ENCODE measurements at places on chromosomes 16 and 17.

DNA sequence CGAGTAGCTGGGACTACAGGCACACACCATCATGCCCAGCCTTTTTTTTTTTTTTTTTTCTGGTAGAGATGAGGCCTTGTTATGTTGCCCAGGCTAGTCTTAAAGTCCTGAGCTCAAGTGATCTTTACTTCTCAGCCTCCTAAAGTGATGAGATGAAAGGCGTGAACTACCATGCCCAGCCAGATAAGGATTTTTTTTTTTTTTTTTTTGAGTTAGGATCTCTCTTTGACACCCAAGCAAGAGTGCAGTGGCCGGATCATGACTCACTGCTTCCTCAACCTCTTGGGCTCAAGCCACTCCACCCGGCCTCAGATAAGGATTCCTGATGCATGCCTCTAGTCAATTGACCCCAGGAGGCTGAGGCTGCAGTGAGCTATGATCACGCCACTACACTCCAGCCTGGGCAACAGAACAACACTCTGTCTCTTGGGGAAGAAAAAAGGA lies 11.2 kb upstream of the PLEKHG4 start:
- no peak for DNase-seq

DNA sequence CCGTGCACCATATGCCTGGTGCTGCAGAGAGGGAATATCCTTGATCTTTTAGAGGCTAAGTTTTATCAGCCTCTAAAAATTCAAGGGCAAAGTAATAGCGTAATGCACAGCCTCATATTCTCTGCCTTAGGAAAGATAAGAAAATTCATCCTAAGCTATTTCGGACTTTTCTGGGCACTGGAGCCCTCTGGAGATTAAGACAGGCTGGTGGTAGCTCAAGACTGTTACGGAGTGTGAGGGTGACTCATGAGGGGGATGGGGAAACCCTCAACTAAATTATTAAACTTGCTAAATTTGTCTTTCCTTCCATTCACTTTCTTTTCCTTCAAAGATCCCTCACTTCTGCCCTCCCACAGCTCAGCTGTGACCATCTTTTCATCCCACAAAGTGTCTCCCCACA lies 73.3 kb downstream of the RPH3AL start:
- DNase-seq = no peak

DNA sequence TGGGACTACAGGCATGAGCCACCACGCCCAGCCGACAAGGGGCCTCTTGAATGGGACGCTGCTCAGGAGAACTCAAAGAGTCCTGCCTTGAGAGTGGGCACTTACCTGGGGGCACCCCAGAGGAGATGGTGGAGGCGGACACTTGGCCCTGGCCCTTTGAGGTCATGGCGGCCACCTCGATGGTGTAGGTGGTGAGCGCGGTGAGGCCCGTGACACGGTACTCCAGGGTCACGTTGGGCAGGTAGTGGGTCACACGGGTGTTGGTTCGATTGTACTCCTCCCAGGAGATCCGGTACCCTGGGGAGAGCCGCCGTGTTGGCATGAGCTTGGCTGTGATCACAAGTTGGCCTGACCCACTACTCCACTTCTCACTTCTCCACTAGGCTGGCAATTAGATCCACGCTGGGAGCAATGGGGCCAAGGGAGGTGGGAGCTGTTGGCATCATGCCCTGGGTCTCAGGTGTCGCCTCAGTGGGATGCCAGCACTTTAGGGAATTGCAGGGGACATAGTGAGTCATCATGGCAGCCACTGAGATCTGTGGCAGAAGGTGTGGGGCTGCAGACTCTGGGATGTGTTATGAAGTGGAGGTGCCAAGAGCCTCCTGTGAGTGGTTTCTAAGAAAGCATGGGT lies 89.2 kb upstream of the CDC42EP4 start:
- DNase-seq = no peak

GRCh38 chr16:29993903-29994599 lies 1.4 kb downstream of the HIRIP3 start:
- no peak for DNase-seq

DNA sequence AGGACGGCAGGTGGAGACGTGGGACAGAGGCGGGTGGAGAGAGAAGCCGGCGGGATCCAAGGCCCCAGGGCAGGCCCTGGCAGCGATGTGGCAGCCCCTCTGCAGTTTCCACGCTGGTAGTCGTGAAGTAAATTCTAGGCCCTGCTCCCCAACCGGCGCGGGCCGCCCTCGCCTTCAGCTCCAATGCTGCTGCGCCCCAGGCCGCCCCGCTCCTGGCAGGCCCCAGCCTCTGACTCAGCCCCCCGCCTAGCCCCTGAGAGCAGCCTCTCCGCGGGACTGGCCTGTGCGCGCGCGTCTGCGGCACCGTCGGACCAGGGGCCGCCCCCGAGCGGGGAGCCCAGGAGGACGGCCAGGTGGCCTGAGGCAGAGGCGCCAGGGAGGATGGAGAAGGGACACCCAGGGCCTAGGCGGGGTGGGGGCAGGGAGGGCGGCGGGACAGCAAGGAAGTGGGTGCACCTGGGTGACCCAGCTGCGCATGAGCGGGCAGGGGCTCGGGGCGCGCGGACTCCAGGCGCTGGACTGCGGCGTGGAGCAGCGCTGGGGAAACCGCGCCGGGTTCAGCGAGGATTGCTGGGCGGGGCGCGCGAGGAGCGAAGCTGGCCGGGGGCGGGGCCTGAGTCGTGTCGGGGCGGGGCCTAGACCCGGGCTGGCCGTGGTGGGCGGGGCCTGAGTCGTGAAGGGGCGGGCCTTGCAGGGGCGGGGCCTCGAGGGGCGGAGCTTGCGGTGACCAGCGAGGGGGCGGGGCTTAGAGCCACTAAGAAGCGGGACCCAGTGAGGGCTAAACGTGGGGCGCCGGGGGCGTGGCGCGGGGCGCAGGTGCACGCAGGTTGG lies 29.6 kb downstream of the ZNF778 start:
- peak; percentile 94 for DNase-seq
